Testis (tissue), 5 donors: ENCODE measurements at places on chromosomes 2 and 18. TPM values are rescaled to one million over a fixed set of nuclear protein-coding genes. Genes with fewer than 3 reads are reported as not detected.
A peak's percentile ranks its signal among the peaks of the same experiment; 100 is the strongest.

Gene SCTR
- 2.0 TPM for total RNA-seq

Gene POU3F3
- total RNA-seq: 1.7 TPM

Gene CHRNG
- not detected for total RNA-seq

- DNase-seq: no peak
These were observed 88.0 kb upstream of the LTBP1 start for GRCh38 chr2:32858713-32859112.

DNA sequence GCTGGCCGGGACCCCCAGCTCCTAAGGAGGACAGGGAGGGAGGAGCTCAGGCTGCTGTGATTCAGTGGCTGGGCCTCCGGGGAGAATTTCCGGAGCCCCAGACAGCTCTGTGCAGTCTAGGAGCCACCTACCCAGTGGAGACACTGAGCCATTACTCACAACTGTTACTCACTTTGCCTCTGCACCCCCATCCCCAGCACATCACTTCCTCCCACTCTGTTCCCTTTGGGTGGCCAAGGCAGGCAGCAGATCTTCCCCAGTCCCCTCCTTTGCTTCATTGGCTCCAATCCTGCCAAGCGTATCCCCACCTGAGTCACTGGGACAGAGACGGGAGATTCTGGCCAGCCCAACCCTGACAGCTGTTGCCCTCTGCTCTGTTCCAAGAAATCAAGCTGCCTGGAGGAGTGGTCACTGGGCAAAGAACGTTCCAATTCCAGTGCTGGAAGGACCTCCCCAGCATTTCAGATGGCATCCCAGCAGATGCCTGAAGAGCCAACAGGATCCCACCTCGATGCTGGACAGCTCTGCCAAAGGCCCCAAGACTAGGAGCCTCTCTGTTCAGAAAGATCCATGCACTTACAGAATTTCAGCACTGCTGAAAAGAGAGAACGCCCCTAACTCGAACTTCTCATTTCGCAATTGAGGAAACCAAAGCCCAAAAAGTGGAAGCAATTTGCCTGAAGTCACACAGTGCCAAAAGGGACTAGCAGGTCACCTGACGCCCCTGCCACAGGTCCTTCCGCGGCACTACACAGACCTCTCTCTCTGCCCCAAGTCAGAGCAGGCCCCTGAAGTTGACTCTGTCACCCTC, 68.3 kb downstream of the TNS1 start:
- DNase-seq: no peak

DNA sequence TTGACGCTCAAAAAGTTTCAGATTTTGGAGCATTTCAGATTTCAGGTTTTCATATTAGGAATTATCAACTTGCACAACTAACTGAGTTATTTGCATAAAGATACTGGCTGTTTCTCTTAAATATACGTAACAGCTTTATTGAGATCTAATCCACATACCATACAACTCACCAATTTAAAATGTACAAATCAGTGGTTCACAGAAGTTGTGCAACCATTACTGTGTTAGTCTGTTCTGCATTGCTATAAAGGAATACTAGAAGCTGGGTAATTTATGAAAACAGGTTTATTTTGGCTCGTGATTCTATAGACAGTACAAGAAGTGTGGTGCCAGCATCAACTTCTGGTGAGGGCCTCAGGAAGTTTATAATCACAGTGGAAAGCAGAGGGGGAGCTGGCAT, 8.2 kb downstream of the ATIC start:
- no peak for DNase-seq

DNA sequence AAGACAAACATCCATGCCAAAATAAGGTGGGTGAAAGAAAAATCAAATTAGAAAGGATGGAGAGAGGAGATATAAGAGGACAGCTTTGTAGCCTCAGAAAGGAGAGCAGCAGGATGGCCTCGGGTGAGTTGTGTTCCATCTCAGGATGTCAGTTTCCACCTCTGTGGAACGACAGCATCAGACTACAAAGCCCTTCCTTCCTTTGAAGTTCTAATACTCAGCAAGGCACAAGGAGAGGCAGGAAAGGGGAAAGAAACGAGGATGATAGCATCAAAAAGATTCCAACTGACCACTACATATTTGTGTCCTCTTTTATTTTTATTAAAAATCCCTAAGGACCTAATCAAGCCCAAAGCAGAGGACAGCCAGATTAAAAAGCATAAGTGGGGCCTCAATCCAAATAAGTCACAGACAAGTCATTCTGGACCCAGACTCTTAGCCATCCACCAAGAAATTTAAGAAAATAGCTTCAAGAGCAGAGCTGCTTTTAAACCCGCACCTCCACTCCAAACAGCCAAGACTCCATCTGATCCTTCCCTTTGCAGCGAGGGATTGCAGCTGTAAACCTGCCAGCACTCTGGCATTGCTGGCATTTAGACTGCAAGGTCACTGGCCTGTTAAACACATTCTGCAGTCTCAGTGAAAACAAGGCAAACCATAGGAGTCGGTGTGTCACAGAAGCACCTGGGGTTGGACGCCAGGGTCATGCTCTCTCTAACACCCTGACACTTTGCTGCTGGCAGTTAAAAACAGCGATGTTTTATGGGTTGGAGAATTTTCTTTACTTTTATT, 314.5 kb upstream of the CHAC2 start:
- peak; percentile 56 for DNase-seq
